ENCODE measurements at places on chromosomes 2 and 18.

DNA sequence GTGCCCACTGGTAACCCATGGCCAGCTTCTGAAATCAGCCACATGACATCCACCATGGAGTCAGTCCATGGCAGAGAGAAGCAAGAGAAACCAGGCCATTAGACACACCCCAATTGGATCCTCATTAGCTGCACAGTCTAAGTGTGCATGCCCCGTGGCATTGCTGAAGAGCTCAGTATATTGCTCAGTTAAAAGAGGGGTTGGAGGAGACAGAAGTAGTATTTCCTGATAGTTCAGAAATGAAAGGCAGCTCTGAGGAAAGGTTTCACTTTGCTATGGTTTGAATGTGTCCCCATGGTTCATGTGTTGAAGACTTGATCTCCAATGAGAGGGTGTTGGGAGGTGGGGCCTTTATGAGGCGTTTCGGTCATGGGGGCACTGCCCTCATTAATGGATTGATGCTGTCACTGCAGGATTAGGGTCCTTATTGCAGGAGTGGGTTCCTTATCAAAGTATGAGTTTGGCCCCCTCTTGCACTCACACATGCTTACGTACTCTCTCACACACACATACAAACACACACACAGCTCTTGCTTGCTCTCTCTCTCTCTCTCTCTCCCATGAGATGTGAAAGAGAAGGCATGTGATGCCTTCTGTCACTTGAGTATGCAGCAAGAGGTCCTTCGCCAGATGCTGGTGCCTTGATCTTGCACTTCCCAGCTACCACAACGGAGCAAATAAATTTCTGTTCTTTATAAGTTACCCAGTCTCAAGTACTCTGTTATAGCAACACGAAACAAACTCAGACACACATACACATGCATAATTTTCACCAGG, 58.0 kb downstream of the TMEM163 start:
- no peak for DNase-seq

DNA sequence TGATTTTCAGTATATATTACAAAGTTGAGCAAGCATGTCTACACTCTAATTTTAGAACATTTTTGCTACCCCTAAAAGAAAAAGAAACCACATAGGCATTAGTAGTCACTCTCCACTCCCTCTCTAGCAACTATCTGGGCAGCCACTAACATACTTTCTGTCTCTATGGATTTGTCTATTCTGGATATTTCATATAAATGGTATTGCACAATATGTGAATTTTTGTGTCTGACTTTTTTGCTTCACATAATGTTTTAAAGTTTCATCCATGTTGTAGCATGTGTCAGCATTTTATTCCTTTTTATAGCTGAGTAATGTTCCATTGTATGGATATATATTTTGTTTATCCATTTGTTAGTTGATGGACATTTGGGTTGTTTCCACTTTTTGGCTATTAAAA, 232.5 kb upstream of the CTAGE1 start:
- no peak for DNase-seq

DNA sequence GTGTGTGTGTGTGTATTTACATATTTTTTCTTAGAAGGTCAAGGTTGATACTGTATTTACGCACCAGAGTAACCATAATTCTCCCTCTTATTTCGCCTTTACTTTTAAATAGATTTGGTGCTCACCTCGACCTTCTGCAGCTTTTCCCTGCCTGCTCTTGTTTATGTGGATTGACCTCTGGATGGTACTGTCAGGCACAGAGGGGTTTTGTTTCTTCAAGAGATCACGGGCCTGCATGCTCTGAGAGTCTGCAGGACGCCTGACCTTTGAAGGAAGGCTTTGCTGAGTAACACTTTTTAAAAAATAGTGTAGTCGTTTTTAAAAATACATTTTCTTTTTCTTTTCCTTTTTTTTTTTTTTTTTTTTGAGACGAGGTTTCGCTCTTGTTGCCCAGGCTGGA, 18.1 kb upstream of the EFHD1 start:
- DNase-seq, result no peak

GRCh38 chr2:37005118-37005868, 39.0 kb upstream of the STRN start:
- DNase-seq, result peak; percentile 1

- no peak for DNase-seq
Measured at GRCh38 chr2:24613154-24613814, 122.2 kb downstream of the NCOA1 start.

- DNase-seq, result no peak
Measured at GRCh38 chr2:133231264-133231663, 337.0 kb downstream of the NCKAP5 start.

Data from NCI-H2107 (cell line).